Bronchial smooth muscle cell (primary cell): ENCODE measurements at places on chromosomes 5 and 9. TPM values are rescaled to one million over a fixed set of nuclear protein-coding genes. Genes with fewer than 3 reads are reported as not detected.

Gene SH3RF2
- total RNA-seq: 0.09 and 0.79 TPM in 2 replicates

Gene C9
- 0.16 and 0.17 TPM in 2 replicates for total RNA-seq

Gene NUTM2F
- total RNA-seq: not detected in 2 replicates

Gene FST
- total RNA-seq: 29.1 and 66.0 TPM in 2 replicates

Gene SLC6A7
- total RNA-seq: not detected in 2 replicates

Gene BRINP1
- total RNA-seq: 0.09 TPM in 1 of 2 replicates, not detected in the other

Gene WDR36
- 43.5 and 87.4 TPM in 2 replicates for total RNA-seq

Gene IDNK
- 7.4 and 8.5 TPM in 2 replicates for total RNA-seq

Gene IFNB1
- not detected in 2 replicates for total RNA-seq

Gene NPR3
- total RNA-seq: 12.0 and 74.7 TPM in 2 replicates

Gene SLC34A3
- total RNA-seq: not detected in 2 replicates

Gene PHF24
- total RNA-seq: 0.09 and 0.16 TPM in 2 replicates

Gene THOC3
- 19.0 and 35.5 TPM in 2 replicates for total RNA-seq

Gene CBY3
- 0.16 TPM in 1 of 2 replicates, not detected in the other for total RNA-seq

Gene FAM78A
- 0.32 and 0.52 TPM in 2 replicates for total RNA-seq

Gene OBP2B
- not detected in 2 replicates for total RNA-seq

Gene ADAMTSL1
- total RNA-seq: 37.5 and 190 TPM in 2 replicates
